ENCODE measurements at places on chromosomes 3 and 15.

DNA sequence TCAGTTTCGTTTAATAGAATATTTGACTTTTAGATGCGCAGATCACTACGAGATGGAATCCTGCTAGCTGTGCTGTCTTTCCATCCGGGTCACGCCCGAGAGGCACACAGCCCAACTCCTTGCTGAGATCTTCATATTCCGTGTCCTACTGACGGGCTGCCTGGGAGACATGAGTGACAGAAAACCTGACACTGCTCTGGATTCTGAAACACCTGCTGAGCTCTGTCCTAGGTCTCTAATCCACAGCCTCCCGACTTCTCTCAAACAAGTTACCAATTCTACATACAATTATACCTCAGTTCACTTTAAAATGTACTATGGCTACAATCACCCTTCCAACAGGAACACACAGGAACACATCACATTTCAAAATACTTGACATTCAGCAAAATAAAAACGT is 27.2 kb downstream of the TFRC start:
- DNase-seq, result no peak

DNA sequence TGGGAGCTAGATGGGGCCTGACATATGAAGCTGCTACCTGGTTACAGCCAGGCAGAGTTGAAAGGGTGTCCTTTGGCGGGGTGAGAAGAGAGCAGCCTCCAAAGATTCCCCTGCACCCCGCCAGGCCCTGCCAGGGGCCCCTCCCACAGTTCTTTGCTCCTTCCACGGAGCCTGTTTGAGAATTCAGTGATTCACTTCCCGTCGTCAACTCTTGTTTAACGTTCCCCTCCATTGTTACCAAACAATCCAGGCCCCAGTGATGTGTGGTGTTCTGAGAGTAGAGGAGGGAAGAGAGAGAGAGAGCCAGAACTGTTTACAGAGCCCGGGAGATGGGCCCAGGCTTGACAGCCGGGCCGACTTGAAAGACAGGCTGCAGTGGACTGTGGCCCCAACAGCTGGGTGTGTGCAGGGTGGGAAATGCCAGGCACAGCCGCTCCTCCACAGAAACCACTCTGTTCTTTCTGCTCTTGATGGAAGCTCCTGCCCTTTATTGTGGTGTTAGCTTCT is 81.5 kb downstream of the SMAD3 start:
- no peak for DNase-seq

GRCh38 chr15:78272316-78272715 is 8.0 kb downstream of the DNAJA4 start:
- DNase-seq, result no peak

GRCh38 chr15:29615791-29616190 is 206.5 kb downstream of the TJP1 start:
- no peak for DNase-seq

DNA sequence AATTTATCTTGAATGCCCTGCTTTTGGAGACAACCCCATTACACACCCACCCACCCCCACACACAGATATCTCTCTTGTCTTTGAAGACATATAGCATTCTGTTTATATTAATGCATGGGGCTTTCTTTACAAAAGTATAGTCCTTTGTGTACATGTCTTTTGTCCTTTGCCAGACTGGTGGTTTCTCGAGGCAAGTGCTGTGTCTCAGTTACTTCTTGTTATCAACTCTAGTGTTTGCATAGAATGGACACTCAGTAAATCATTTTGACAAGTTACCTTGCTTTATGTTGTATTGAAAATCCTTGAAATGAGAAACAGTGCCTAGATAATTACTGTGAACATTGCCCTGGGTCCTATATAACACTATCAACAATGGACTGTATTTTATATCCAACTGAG is 33.9 kb downstream of the KBTBD8 start:
- DNase-seq, result no peak

DNA sequence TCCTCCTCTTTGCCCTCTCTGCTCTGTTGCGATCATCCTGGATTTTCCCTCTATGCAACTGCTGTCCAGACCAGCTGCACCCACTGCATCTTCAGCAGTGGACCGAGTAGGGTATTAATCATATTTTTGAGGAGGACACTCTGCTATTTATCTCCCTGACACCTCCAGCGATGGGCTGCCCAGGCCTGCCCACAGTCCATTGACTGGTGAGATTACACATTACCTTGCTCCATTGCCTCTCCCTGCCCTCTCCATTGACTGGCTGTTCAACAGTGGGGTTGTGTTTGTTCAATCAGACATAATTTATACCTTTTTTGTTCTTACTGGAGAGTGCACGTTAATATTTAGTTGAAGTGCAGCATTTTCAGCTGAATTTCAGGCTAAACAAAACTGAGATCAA is 559.3 kb upstream of the ARRDC4 start:
- DNase-seq, result no peak

- no peak for DNase-seq
Observed at GRCh38 chr3:197454014-197454413, 101.8 kb downstream of the BDH1 start.

DNA sequence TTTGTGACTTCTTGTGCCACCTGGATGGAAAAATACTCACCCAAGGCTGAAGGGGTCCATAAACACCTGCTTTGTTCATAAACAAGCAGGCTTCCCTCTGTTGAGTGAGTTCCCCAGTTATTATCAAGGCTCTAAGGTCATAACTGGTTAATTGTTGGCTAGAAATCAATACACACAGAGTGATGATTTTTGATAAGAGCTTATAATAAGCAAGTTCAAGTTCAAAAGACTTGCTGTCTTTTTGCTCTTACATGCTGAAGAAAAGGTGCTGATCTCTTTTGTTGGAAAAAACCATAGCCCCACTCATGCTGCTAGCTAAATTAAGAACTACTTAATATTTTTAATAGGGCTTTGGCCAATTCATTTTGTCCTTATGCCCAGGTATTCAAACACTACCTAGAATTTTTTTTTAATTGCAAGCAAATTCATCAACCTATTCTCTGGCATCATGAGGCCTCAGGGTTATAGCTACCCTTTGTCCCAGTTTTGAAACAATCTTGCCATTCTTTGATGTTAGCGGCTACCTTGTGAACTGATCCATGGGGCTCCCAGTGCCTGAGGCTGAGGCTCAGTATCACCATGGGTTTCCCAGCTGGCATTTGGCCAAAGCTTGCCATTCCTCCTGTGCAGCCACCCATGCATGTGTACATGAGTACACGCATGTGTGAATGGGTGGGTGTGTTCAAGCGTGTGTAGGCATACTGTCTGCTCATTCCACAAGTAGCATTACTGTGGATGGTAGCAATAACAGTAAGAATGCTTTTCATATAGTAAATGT is 127.6 kb upstream of the LPP start:
- no peak for DNase-seq
